ENCODE measurements at places on chromosomes 4 and X.
A peak's percentile ranks its signal among the peaks of the same experiment; 100 is the strongest.

DNA sequence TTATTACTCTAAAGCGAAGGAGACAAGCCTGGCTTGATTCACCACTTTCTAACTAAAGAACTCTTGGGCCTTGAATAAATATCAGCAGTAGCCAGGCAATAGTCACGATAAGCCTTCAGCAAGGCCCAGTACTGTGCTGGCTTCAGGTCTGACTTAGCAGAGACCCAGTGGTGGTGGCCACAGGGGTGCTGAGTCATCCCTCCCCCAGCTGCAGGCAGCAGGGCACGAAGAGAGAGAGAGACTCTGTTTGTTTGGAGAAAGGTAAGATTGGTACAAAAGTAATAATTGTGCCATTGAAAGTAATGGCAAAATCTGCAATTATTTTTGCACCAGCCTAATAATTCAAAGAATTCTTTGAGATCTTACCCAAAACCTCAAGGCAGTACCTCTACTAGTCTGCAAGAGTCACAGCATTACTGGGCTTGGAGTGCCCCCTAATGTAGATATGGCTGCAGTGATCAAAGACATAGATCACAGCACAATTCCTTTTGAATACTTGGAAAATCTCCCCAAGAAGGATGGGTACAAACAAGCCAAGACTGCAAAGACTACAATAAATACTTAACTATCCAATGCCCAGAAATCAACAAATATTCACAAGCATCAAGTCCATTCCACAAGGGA, 159.5 kb upstream of the USP38 start:
- DNase-seq: peak; percentile 44

DNA sequence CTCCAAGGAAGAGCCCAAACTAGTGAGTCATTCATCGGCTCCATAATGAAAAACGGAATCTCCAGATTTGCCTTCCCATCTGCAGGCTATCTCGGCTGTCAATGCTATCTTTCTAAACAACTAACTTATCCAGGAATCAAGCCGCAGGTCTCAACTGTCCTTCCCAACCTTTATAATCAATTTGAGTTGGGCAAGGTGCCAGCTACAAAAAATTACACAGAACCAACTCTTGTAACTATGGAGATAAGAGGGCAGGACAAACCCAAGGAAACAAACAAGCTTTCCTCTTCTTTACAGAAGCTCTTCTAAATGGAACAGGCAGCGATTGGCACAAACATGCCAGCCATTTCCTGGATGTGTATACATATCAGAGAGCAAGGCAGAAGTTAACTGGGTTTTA, 61.2 kb upstream of the RAI2 start:
- no peak for DNase-seq

- no peak for DNase-seq
Measured at GRCh38 chr4:9816285-9816684, 34.9 kb downstream of the DRD5 start.

DNA sequence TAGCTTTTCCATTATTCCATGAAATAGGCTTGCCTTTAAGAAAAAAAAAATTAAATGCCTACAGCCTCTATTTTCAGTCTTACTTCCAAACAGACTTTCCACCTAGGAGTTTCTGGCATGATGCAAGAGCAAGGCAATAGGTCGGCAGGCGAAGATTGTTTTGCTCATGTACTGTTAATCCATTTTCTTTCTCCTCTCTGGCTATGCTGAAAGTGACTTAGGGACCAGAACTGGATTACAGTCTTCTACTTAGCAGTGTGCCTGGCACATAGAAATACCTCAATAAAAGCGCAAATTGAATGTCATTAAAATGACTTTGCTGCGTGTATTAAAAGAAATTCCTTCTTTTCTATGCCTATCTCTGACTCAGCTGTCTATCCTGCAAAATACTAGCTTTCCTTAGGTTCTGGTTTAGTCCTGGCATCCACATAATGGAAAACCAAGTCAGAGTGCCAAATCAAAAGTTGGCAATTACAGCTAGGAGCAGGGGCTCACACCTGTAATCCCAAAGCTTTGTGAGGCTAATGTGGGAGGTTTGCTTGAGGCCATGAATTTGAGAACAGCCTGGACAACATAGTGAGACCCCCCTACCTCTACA, 51.9 kb downstream of the CC2D2A start:
- no peak for DNase-seq

GRCh38 chr4:20506827-20507226, 193.4 kb upstream of the PACRGL start:
- DNase-seq: peak; percentile 80

DNA sequence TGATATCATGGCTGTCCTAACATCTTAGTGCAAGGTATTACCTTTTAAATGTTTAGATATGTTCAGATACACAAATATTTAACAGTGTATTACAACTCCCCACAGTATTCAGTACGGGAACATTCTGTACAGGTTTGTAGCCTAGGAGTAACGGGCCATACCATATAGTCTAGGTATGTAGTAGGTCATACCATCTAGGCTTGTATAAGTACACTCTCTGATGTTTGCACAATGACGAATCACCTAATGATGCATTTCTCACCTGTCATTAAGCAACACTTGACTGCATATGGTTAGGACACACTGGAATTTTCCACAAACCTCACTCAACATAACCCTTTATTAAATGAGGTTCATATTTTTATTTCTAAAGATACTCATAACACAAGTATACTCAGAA, 67.7 kb downstream of the THOC2 start:
- DNase-seq: no peak
